Left renal cortex interstitium (tissue), 4 donors: ENCODE measurements at places on chromosomes 13 and 19. TPM values are rescaled to one million over a fixed set of nuclear protein-coding genes. Genes with fewer than 3 reads are reported as not detected.

CPB2 gene
- 0.21 TPM for polyA plus RNA-seq

ZNF850 gene
- 3.9 TPM for polyA plus RNA-seq

MAST1 gene
- polyA plus RNA-seq = 2.0 TPM

TJP3 gene
- polyA plus RNA-seq = 8.6 TPM

PCSK4 gene
- 5.3 TPM for polyA plus RNA-seq

NOTCH3 gene
- 127 TPM for polyA plus RNA-seq

APOC4 gene
- polyA plus RNA-seq = not detected

URAD gene
- polyA plus RNA-seq = not detected

GPR183 gene
- 2.1 TPM for polyA plus RNA-seq

WDR62 gene
- polyA plus RNA-seq = 6.4 TPM

OR7D2 gene
- polyA plus RNA-seq = 0.21 TPM

NDUFA3 gene
- 151 TPM for polyA plus RNA-seq

FAM32A gene
- 128 TPM for polyA plus RNA-seq

BIVM gene
- polyA plus RNA-seq = 78.9 TPM

IGFL4 gene
- 0.61 TPM for polyA plus RNA-seq

DHDH gene
- 7.0 TPM for polyA plus RNA-seq

PSG2 gene
- polyA plus RNA-seq = not detected

LAMP1 gene
- polyA plus RNA-seq = 174 TPM

TRIM28 gene
- polyA plus RNA-seq = 742 TPM

TSSK6 gene
- 1.9 TPM for polyA plus RNA-seq

TPRX2 gene
- not detected for polyA plus RNA-seq

PLEKHF1 gene
- polyA plus RNA-seq = 2.7 TPM

SPACA4 gene
- polyA plus RNA-seq = not detected

ISOC2 gene
- polyA plus RNA-seq = 59.3 TPM

ZNF490 gene
- 6.4 TPM for polyA plus RNA-seq

PNMA8A gene
- polyA plus RNA-seq = 75.2 TPM

ERVV-1 gene
- 0.10 TPM for polyA plus RNA-seq

ZNF665 gene
- polyA plus RNA-seq = 9.0 TPM

FFAR2 gene
- polyA plus RNA-seq = 0.34 TPM

IZUMO1 gene
- 0.39 TPM for polyA plus RNA-seq

ZNF723 gene
- polyA plus RNA-seq = 0.14 TPM

GDF15 gene
- polyA plus RNA-seq = 6.8 TPM

RHPN2 gene
- 22.3 TPM for polyA plus RNA-seq

RPS15 gene
- 623 TPM for polyA plus RNA-seq

KL gene
- 57.1 TPM for polyA plus RNA-seq

IZUMO2 gene
- 0.16 TPM for polyA plus RNA-seq

ZNF709 gene
- polyA plus RNA-seq = 6.6 TPM

ZBTB32 gene
- 0.55 TPM for polyA plus RNA-seq

GPR108 gene
- polyA plus RNA-seq = 67.1 TPM

SYNGR4 gene
- 0.64 TPM for polyA plus RNA-seq

OR7C1 gene
- 0.06 TPM for polyA plus RNA-seq

PALM gene
- polyA plus RNA-seq = 115 TPM

CNOT3 gene
- 66.7 TPM for polyA plus RNA-seq

EDNRB gene
- polyA plus RNA-seq = 85.0 TPM

WDR87 gene
- 0.02 TPM for polyA plus RNA-seq

ZNF329 gene
- polyA plus RNA-seq = 20.4 TPM

WDR83 gene
- polyA plus RNA-seq = 30.5 TPM

IFT88 gene
- 47.1 TPM for polyA plus RNA-seq

C19orf81 gene
- polyA plus RNA-seq = 1.3 TPM

ZNF573 gene
- polyA plus RNA-seq = 26.4 TPM
